ENCODE measurements at places on chromosomes 5 and 9.
A peak's percentile ranks its signal among the peaks of the same experiment; 100 is the strongest.

GRCh38 chr9:33133186-33133585 lies 34.0 kb downstream of the B4GALT1 start:
- no peak for DNase-seq

DNA sequence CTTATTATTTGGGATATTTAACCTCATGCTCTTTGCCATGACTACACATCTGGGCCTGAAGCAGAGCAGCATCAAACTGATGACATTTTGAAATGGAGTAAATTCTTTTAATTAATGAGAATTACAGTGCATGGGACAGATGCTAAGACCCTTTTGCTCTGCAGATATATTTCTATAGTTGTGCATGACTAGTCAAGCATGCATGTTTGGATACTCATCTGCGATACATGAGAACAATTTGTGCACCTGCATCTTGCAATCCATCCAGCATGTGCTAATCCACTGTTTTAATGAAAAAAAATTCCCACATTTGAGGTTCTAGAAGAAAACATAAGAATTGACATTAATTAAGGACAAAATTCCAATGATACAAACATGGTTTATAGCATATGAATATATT lies 1047.6 kb upstream of the ACO1 start:
- no peak for DNase-seq

DNA sequence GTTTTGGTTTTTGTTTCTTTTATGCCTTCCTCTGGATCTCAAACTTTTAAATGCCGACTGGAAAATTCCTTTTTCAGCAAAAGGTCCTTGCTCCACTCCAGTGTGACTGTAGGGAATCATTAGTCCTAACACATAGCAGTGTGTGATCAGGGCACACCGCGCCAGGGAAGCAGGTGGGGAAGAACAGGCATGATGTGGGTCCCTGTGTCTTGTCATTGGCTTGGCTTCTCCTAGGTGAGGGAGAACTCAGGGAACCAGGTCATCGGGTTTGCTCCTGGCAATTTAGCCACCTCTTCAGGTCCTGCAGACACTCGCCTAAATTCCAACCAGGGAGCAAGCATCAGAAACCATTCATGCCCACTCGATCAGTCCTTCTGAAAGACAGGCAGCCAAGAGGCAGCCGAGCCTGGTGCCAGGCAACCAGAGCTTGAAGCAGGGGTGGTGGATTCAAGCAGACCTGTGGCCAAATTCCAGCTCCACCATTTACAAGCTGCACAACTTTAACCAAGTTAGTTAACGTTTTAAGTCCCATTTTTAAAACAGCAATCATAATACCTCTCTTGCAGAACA lies 514.2 kb downstream of the BNC2 start:
- DNase-seq: no peak

DNA sequence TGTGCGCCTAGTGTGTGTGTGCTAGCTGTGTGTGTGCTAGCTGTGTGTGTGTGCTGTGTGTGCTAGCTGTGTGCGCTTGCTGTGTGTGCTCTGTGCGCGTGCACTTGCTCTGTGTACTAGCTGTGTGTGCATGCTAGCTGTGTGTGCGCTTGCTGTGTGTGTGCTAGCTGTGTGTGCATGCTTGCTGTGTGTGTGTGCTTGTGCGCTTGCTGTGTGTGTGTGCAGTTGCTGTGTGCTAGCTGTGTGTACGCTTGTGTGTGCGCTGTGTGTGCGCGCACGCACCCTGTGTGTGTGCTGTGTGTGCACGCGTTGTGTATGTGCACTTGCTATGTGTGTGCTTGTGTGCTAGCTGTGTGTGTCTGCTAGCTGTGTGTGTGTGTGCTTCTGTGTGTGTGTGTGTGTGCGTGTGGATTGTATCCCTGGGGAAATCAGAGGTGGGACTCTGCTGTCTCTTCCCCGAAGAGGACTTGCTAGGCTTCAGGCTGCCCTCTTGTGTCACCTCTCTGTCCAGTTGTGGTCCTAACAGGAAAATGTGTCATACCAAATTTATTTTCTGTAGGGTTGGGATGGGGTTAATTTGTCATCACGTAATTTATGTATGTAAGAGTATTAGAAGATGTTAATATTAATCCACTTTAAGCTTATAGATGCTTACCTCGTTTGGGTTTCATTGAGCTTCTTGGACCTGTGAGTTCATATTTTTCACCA lies 38.9 kb downstream of the TPPP start:
- no peak for DNase-seq

GRCh38 chr5:2496126-2496525 lies 255.4 kb downstream of the IRX2 start:
- DNase-seq: no peak

GRCh38 chr5:82859451-82860140 lies 217.6 kb downstream of the TMEM167A start:
- no peak for DNase-seq

DNA sequence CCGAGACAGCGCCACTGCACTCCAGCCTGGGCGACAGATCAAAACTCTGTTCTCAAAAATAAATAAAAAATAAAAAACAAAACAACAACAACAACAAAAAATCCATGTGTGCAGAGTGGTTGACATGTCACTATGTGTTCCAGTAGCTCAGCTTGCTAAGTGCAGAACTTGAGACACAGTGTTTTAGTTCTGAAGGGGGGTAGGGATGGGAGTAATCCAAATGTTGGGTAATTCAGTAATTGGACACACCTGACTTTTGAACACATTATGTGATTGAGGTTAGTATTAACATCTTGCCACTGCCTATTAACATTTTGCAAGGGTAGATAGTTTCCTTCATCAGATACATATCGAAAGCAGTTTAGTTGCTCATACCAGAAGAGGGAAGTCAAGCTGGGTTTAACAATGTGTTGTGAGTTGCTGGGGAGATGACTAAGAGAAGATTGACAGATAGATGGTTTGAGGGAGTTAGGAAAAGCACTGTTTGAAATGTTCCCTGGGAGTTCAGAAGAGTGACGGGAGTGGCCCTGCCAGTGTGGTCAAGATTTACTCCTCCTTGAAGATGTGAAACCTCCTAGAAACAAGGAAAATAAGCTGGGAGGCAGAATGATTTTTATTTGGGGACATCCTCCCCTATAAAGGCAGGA lies 928 bp downstream of the HACD4 start:
- no peak for DNase-seq

GRCh38 chr5:106843812-106844416 lies 826.8 kb downstream of the EFNA5 start:
- peak; percentile 37 for DNase-seq

- DNase-seq: no peak
Observed at GRCh38 chr5:148438933-148439332, 55.2 kb downstream of the FBXO38 start.

- no peak for DNase-seq
Observed at GRCh38 chr5:40682154-40683017, 2.7 kb downstream of the PTGER4 start.

DNA sequence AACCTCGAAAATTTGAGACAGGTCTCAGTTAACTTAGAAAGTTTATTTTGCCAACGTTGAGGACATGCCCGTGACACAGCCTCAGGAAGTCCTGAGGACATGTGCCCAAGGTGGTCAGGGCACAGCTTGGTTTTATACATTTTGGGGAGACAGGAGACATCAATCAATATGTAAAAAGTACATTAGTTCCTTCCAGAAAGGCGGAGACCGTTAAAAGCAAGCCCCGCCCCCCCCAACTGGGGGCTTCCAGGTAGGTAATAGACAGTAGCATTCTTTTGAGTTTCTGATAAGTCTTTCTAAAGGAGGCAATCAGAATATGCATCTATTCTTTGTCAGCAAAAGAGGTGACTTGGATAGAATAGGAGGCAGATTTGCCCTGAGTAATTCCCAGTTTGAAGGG lies 599 bp upstream of the MOCS2 start:
- DNase-seq: no peak

DNA sequence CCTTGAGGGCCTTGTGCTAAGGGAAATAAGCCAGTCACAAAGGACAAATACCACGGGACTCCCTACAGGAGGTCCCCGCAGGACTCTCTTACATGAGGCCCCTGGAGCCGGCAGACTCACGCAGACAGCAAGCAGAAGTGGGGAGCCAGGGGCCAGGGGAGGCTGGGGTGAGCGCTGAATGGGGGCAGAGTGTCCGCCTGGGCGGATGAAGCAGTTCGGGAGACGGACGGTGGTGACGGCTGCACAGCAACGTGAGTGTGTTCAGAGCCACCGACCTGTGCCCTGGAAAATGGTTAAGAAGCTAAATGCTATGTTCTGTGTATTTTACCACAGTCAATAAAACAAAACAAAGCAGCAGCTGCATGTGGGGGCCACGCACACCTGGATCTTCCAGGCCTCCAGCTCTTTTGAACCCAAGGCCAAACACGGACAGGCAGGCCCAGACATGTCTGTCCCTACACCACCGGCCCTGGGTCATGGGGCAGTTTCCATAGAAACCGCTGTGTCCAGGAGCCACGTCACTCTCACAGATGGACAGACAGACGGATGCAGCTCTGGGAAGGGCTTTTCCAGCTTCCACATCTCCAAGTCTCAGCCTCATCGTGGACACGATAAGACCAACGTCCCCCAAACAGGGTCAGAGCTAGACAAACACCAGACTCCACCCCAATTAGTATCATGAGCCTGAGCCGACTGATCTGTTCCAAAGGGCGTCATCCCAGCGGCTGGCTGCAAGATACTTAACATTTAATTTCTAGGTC lies 103.9 kb downstream of the VAV2 start:
- DNase-seq: no peak

- DNase-seq: no peak
Observed at GRCh38 chr9:18976709-18977531, 56.1 kb downstream of the SAXO1 start.

GRCh38 chr5:74801197-74801596 lies 34.1 kb downstream of the NSA2 start:
- no peak for DNase-seq

DNA sequence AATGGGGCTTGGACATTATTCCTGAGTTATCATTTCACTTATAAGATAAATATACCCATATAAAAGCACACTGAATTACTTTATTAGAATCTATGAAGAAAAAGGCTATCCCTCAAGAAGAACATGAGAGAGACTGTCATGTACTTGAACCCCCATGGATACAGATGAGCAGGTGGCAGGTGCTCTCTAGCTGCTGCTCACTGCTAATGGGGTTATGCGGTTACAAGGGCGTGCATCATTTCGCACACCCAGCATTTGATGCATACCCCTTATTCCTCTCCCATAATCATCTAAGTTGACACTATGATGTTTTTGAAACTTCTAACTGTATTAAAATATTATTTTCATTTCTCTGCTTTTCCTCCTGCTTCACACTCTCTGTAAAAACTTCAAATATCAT lies 16.4 kb downstream of the ITK start:
- no peak for DNase-seq

DNA sequence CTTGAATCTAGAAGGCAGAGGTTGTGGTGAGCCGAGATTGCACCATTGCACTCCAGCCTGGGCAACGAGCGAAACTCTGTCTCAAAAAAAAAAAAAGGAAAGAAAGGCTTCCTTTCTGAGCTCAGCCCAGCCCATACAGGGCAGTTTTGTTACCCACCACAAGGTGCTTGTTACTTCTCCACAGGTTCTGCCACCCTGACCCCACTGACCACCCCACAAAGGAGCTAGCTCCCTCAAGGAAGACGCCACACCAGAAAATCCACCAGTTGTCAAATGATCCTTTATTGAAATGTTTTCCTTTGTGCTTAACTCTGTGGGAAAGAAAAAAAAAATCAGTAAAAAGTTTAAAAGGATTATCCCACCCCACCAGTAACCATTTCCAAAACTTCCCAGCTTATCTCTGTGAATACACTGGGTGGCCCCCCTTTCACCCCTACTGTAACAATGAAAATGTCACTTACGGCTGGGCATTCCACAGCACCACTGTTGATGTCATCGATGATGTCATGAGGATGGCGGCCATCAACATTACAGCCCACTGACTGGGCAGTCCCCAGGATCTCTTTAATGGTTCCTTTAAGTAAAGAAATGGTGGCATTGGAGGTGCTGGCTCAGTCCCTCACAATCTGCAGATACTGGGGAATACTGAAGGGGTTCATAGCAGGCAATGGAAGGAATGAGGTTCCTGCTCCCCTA lies 3.6 kb downstream of the RPL12 start:
- no peak for DNase-seq

DNA sequence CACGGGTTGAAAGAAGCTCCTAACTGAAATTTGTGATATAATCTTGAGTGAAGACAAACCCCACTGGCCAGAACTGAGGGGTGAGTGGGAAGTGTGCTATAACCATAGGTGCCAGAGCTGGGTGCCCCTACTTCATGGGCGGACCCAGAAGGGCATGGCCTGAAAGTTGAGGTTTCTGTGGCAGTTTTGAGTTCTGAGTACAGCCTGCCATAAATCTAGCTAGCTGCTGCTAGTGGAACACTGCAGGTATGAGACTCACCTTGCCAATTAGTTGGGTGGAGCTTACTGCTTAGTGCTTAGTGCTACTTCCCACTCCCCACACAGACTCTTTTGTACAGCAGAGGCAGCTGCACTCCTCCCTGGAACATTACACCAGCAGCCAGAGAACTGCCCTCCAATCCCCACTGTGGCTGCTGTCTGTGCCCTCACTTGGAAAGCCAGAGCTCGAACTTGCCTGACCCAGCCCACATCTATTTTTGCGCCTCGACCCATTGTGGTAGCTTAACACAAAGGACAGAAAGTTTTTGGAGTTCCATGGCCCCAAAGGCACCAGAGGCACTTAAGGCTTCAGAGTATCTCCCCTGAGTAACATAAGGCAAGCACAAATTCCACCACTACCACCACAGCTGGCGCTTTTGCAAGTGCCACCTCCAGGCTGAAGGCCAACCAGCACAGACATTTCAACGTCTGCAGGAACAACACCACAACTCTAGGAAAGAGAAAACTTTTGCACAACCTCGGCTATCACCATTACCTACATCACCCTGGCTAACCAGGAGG lies 27.1 kb upstream of the PTGER4 start:
- DNase-seq: no peak

GRCh38 chr5:141478321-141478945 lies 2.7 kb downstream of the PCDHGC3 start:
- no peak for DNase-seq

GRCh38 chr5:119453040-119453373 lies 710 bp downstream of the HSD17B4 start:
- no peak for DNase-seq

DNA sequence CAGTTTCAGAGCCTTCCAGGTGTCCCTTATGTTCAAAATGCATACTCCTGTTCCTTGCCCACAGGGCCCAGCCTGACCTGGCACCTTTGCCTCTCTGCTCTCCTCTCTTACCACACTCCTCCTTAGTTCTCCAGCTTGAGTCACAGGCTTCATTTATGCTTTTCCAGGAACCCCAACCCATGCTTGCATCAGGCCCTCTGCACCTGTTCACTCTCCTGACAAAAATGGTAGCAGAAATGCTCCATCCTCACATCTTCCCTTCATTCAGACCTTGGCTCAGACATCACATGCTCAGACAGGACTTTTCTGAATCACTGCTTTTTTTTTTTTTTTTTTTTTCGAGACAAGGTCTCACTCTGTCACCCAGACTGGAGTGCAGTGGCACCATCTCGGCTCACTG lies 15.1 kb upstream of the RNF145 start:
- DNase-seq: no peak

GRCh38 chr9:90801241-90801972 lies at the start of gene SYK:
TSS of gene SYK (plus strand) at chr9:90801819. CDS start at chr9:90843899, 42,080 bp downstream.
- no peak for DNase-seq

- DNase-seq: no peak
Observed at GRCh38 chr9:136222906-136223285, 18.0 kb upstream of the LHX3 start.

All from DMS 273 treated with DMSO at 0.1 percent for 48 hours (cell line).